Uterus (tissue), 4 donors: ENCODE measurements at places on chromosomes 2 and 18. TPM values are rescaled to one million over a fixed set of nuclear protein-coding genes. Genes with fewer than 3 reads are reported as not detected.

CYRIA gene
- total RNA-seq, result 7.6 TPM

DNA sequence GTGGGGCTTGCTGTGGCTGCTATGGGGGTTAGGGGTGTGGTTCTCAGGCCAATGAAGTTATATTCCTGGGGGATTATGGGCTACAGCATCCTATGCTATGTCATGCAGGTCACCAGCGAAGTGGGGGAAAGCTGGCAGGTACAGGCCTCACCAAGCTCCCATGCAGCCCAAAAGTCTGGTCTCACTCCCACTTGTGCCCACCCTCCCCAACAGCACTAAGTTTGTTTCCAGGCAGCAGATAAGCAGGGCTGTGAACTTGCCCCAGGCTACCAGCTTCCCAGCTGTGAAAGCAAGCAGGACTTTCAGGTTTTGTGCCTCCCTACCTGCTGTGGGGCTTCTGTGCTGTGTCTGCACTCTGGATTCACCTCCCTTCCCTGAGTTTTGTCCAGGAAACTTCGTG, 469.7 kb downstream of the CPS1 start:
- no peak overlapping the region for H3K4me3 ChIP-seq
- no peaks in the 10 kb centered on the region for H3K27me3 ChIP-seq
- no peaks in the 10 kb centered on the region for H3K4me1 ChIP-seq
- no peak overlapping the region for H3K27ac ChIP-seq
- H3K36me3 ChIP-seq, result no peaks in the 10 kb centered on the region

TMX3 gene
- total RNA-seq, result 90.6 TPM

DNA sequence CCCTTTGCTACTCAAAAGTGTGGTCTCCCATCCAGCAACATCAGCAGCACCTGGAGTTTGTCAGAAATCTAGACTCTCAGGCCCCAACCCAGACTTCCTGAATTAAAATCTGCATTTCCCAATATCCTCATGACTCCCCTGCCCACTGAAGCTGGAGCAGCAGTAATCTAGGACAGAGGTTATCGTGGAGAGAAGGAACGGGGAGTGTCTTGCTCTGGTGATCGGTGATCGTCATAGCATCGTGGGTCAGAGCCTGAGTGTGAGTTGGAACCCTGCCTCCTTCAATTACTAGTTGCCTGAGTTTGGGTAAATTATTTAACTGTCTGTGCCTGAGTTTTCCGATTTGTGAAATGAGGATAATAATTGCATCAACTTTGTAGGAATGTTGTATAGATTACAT, 217.3 kb upstream of the ATP5MC3 start:
- no peaks in the 10 kb centered on the region for H3K4me1 ChIP-seq
- no peak overlapping the region for H3K4me3 ChIP-seq
- DNase-seq, result no peak
- no peaks in the 10 kb centered on the region for H3K36me3 ChIP-seq
- H3K27ac ChIP-seq, result no peak overlapping the region

DNA sequence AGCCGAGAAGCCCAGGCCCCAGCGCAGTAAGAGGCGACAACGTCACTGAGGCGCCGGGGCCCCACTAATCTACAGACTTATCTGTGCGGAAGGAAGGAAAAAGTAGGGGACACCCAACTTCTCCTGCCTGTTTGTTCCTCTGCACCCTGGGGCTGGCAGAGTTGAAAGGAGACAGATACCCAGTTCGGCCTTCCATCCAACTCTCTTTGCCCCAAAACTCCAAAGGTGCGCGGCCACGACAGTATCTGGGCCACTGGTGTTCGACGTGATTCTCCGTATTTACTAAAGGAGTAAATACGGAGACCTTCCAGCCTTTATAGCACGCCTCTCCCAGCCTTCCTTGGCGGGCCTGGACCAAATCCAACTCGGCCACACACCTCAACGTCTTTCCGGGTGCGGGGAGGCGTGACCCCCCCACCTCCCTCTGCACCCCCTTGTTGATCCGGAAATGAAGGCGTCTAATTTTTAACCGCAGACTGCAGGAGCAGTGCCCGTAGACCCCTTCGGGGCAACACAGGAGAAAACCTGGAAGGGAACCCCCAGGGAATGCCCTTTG, 1.6 kb downstream of the SMAD7 start:
- no peak for DNase-seq
- H3K4me3 ChIP-seq, result peak overlapping the region; percentile 51
- no peaks in the 10 kb centered on the region for H3K36me3 ChIP-seq

- H3K4me1 ChIP-seq, result no peaks in the 10 kb centered on the region
- no peak for DNase-seq
- H3K4me3 ChIP-seq, result no peak overlapping the region
- no peaks in the 10 kb centered on the region for H3K36me3 ChIP-seq
- no peak overlapping the region for H3K27ac ChIP-seq
- no peaks in the 10 kb centered on the region for H3K27me3 ChIP-seq
These were observed 189.7 kb downstream of the ADCYAP1 start for GRCh38 chr18:1094409-1094808.

- H3K4me1 ChIP-seq, result no peaks in the 10 kb centered on the region
- DNase-seq, result no peak
- H3K36me3 ChIP-seq, result no peaks in the 10 kb centered on the region
- no peaks in the 10 kb centered on the region for H3K27me3 ChIP-seq
These were observed 13.9 kb upstream of the RBMS1 start for GRCh38 chr2:160507464-160507863.

DNA sequence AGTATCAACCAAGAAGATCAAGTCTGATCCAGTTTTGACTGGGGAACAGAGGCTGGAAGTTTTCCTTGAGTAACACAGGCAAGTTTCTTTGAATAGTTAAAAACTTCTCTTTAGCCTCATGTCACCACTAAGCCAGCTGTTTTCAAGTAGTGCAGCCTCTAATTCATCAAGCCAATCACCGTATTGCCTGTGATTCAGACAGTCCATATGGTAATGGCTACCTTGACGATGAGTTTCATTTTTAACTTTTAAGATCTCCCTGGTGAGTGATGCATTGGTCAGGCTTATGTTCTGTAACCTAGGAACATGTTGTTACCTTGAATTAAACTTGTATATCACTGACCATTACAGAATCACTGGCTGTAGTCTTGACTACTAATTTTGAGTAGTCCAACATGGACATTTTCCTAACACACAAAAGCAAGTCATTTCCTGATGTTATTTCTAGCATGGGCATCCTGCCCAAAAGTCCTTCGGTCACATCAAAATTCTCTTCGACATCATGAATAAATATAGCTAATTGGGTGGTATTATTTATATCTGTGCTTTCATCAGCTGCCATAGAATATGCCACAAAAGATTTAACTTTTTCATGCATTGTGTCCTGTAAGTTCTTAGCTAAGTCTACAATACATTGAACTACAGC, 238.8 kb upstream of the GCFC2 start:
- H3K27ac ChIP-seq, result no peak overlapping the region
- H3K36me3 ChIP-seq, result no peaks in the 10 kb centered on the region
- H3K27me3 ChIP-seq, result no peaks in the 10 kb centered on the region
- no peak for DNase-seq
- H3K4me3 ChIP-seq, result no peak overlapping the region
- no peaks in the 10 kb centered on the region for H3K4me1 ChIP-seq

GAREM2 gene
- under 0.01 TPM for total RNA-seq

GRCh38 chr2:96883306-96883705, 13.4 kb upstream of the SEMA4C start:
- H3K4me3 ChIP-seq, result no peak overlapping the region
- no peak for DNase-seq
- no peaks in the 10 kb centered on the region for H3K36me3 ChIP-seq
- no peak overlapping the region for H3K27ac ChIP-seq
- H3K27me3 ChIP-seq, result no peaks in the 10 kb centered on the region

GCKR gene
- not detected for total RNA-seq

- H3K27ac ChIP-seq, result no peak overlapping the region
- H3K27me3 ChIP-seq, result no peaks in the 10 kb centered on the region
- DNase-seq, result peak; percentile 36
- no peaks in the 10 kb centered on the region for H3K4me1 ChIP-seq
These were observed 181.7 kb upstream of the ETAA1 start for GRCh38 chr2:67215214-67216055.
